Stimulated activated CD8-positive, alpha-beta memory T cell treated with anti-CD3 and anti-CD28 coated beads, Interleukin-15, amount 100 ng/mL, for 4 hours (primary cell): ENCODE measurements at places on chromosomes 12 and 14.

DNA sequence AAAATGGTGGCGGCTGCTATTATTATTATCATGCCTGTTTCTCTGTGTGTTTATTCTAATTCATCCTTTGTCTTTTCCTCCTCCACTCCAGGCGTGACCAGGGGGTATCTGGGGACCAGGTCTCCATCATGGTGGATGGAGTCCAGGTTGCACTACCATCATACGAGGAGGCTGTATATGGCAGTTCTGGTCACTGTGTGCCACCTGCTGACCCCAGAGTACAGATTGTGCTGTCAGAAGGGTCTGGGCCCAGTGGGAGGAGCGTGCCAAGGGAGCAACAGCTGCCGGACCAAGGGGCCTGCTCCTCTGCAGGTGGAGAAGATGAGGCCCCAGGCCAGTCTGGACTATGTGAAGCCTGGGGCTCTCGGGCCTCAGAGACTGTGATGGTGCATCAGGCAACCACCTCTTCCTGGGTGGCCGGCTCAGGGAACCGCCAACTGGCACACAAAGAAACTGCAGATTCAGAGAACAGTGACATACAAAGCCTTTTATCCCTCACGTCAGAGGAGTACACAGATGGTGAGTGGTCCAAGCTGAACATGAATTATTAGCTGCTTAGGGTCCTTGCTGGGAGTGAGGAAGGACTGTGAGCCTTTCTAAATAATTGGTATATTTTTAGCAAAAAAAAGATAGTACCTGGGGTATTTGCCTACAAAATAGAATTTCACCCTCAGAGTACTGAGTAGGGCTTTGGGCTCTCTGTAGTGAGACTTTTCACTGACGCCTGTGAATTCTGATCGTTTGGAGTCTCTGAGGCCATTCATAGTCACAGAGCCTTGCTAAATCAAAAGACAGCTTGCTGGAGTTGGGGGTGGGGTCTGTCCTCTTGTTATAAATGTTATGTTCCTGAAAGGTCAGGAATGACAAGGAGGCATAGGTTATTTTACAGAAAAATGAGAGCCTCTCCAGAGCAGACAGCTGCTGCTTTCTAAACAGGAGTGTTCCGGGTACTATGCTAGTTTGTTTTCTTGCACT is 58.1 kb upstream of the SRSF5 start:
- DNase-seq, result no peak

- DNase-seq, result no peak
Measured at GRCh38 chr14:73463411-73463810, 5.1 kb upstream of the NUMB start.

- DNase-seq, result no peak
Measured at GRCh38 chr12:103783744-103784664, 57.0 kb downstream of the NT5DC3 start.

DNA sequence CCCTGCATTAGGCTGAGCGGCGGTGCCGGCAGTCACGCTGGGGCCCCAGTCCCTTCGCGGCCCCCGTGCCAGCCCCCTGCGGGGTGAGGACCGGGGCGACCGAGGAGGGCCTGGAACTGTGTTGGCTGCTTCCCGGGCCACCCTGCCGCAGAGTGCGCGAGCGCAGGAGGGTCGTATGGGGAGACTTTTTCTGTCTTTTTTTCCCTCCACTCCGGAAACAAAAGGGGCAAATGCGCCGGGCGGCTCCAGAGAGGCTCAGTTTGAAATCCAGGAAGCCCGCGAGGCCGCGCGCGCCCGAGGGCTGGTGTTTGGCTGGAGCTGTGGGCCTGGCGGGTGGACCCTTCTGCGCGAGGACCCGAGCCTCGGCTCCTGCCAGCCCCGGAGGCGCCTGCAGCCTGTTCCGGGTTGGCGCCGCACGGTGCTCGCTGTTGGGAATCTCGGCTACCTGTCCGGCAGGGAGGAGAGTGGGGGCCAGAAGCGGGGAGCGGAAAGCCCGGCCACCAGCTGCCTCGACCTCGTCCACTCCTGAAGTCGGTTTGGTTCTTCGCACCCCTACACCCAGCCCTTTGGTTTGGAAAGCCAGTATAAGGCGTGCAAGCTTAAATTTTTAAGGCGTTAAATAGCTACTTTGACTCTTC is 638 bp downstream of the PLEKHG3 start:
- DNase-seq, result no peak

DNA sequence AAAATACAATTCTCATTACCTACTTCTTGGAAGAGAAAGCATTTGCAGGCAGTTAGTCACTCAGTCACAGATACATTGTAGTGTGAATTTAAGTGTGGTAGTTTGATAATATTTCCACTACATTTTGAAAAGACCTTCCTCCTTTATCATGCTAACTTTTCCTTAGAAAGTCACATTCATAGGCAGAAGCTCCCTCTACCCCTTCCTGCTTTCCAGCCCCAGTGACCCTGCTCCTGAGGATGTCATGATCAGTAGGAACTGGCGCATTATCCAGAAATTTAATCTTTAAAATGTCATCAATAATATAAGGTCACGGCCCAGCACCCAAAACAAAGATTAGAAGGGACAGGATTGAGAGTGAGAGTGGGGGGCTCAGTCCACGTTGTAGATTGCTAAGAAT is 707.4 kb upstream of the STXBP6 start:
- DNase-seq, result no peak

GRCh38 chr12:75724928-75725312 is 213.5 kb upstream of the KRR1 start:
- DNase-seq, result no peak

DNA sequence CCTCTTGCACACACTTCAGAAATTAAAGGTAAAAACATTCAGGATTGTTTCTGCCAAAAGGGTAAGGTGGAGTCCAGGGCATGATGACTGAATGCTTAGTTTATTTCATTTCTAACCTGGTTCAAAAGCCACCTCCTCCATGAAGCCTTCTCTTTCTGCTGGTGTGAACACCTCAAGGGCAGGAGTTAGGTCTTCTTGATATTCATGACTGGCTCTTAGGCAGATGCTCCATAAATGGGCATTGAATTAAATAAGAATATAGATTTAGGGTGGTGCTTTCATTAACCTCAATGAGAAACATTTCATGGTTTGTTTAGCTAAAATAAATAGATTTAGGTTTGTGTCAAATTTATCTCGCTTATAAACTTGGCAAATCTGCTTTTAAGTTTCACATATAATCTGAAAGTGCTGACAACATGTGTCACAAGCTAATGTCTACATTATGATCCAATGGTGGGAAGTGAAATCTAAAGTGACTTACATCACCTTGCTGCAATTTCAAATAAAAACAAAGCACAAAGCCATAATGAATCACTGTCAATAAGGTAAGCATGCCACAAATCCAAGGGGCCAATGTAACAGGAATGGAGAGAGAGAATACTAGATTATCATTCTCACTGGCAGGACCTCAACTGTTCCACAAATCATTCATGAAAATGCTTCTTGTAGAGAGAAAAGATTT is 72.7 kb upstream of the GRIP1 start:
- DNase-seq, result no peak

DNA sequence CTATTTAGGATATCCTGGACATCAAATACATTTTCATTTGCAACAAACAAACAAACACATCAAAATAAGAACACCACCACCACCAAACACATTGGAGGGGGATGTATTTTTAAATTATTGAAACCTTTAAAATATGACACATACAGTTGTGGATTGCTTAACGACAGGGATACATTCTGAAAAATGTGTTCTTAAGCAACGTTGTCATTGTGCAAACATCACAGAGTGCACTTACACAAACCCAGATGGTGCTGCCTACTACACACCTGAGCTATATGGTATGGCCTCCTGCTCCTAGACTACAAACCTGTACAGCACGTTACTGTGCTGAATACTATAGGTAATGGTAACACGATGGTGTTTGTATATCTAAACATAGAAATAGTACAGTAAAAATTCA is 19.4 kb downstream of the PYGL start:
- DNase-seq, result no peak

DNA sequence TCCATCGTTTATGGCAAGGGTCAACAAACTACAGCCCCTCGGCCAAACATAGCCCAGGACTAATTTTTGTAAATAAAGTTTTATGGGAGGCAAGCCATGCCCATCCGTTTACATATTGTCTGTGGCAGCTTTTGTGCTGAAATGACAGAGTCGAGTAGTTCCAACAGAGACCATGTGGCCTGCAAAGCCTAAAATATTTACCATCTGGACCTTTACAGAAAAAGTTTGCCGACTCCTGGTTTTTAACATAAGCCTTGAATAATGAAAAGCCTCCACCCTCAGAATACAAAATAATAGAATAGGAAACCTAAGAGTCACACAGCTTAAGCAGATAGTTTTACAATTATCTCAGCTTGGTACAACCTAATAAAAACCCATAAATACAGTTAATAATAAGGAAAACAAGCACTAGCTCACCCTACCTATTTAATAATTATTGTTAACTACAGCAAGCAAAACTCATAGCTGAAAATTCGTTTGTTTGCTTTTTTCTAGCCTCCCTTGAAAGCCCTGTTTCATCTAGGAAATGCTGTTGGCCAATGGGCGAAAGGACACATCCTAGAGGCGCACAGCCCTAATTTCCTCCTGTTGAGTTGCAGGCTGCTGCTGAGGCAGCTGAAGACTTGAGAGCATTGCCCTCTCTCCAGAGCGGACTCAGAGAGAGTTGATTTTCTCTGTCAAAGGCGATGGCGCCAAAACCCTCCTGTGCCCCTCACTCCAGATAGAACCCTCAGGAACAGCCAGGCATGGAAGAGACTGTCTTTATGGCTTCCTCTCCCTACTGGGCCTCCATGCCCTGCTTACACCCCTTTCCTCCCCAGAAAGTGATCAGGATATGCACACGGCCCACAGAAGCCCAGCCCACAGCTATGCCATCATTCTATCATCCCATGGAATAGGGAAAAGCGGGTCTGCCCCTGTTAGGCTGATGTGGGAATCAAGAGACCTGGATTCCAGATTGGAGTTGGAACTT is 107.2 kb downstream of the DPF3 start:
- no peak for DNase-seq

- no peak for DNase-seq
Measured at GRCh38 chr12:114431902-114432301, 26.0 kb upstream of the TBX5 start.

DNA sequence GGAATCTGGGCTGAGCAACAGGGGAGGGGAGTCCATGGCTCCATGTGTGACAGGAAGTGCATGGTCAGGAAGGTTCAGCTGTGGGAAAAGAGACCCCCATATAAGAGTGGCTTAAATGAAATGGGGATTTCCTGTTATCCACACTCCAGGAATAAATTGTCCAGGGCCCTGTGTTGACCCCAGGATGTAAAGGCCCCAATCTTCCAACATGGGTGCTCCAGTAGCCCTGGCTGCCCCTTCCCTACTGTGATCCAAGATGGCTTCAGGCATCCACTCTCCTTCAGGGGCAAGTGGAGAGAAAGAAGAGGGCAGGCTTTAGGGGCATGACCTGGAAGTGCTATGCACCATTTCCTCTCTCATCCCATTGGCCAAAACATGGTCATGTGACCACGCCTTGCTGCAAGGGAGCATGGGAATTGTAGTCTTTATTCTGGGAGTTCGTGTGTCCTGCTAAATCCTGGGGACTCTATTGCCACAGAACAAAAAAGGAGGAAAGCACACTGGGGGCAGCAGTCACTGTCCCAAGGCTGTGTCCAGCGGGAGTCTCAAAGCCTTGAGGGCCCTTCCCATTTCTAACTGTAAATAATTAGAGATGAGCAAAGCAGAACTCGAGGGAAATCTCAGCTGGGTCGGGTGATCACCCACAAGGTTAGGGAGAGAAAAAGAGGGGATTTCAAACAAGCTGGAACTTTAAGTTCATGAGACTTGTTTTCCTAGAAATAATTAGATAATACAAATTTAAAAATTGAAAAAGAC is 289.2 kb downstream of the ADGRD1 start:
- no peak for DNase-seq

GRCh38 chr14:76203086-76204001 is 51.6 kb downstream of the GPATCH2L start:
- DNase-seq, result no peak

DNA sequence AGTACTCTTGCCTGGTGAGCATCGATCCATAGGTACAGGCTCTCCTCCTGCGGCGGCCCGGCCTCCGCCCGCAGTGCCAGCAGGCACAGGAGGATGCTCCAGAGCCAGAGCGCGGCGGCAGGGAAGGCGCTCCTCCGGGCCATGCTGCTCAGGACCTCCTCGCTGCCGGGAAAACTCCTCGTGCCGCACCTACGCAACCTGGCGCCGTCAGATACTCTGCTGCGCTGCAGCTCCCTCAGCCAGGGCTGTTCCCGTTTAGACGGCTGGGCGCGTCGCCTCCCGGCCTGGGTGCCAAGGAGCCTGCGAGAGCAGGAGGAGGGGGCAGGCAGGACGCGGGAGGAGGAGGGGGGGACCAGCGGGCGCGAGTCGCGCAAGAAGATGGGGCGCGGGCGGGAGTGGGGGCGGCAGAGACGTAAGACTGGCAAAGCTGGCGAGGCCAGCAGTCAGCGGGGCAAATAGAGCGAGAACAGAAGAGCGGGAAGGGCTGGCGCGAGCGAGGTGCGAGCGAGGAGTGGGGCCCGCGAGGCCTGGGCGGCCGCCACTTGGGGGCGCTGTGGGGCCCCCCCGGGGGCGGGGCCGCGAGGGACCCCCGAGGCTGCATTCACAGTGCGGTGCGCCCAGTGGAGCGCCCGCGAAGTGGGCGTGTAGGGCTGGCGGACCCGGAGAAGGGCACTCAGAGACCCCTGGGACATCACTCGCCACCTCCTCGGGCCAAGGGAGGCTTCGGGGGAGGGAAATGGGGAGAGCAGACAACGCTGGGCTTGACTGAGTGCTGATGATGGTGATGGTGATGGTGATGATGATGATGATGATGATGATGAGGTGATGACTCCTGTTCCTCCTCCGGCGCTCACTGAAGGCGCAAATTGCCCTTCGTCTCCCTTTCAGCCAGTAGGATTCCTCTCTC is at the start of gene WIF1:
Gene WIF1, minus strand, starts transcription at position 257 of the 907 bp plus-strand sequence. Its CDS starts 114 bp downstream, at position 143.
- DNase-seq, result no peak

DNA sequence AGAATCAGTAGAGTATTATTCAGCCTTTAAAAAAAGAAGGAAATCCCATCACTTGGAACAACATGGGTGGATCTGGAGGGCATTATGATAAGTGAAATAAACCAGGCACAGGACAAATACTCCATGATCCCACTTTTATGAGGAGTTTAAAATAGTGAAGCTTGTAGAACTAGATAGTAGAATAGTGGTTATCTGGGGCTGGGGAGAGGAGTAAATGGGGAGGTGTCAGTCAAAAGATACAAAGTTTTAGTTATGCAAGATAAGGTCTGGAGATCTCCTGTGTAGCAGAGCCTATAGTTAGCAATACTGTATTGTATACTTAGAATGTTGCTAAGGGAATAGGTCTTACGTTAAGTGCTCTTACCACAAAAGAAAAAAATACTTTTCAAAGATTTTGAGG is 64.9 kb downstream of the RIC8B start:
- DNase-seq, result no peak

- DNase-seq, result no peak
Measured at GRCh38 chr12:118402251-118402650, 25.9 kb downstream of the SUDS3 start.

GRCh38 chr14:92958373-92959188 is 35.6 kb downstream of the CHGA start:
- DNase-seq, result no peak
